ENCODE measurements at places on chromosomes 12 and 14.
A peak's percentile ranks its signal among the peaks of the same experiment; 100 is the strongest.

DNA sequence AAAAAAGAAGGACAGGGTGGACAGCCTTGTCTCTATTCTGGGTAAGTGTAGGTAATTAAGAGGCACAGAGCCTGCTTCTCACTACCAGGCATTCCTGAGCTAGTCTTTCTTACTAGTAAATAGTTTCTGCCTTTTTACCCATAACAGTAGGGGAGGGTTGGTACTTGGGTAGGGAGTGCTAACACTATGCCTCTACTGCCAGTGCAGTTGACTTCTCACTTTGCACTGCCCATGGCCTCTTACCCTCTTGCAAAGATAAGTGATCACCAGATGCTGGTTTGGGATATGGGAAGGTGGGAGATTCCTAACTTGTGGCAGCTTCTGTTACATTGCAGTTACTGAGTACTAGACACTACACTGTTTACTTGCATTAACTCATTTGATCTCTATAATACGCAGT, 11.6 kb downstream of the AHSA1 start:
- no peak for DNase-seq

DNA sequence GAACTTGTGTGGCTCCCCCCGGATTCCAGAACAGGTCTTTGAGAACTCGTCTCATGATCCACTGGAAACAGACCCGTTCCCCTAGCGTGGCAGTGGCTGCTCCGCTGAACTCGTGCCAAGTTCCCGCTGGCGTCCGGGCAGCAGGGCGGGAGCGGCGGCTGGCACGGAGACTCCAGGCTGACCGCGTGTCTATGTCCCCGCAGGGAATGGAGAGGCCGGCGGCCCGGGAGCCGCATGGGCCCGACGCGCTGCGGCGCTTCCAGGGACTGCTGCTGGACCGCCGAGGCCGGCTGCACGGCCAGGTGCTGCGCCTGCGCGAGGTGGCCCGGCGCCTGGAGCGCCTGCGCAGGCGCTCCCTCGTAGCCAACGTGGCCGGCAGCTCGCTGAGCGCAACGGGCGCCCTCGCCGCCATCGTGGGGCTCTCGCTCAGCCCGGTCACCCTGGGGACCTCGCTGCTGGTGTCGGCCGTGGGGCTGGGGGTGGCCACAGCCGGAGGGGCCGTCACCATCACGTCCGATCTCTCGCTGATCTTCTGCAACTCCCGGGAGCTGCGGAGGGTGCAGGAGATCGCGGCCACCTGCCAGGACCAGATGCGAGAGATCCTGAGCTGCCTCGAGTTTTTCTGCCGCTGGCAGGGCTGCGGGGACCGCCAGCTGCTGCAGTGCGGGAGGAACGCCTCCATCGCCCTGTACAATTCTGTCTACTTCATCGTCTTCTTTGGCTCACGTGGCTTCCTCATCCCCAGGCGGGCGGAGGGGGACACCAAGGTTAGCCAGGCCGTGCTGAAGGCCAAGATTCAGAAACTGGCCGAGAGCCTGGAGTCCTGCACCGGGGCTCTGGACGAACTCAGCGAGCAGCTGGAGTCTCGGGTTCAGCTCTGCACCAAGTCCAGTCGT, 1.5 kb downstream of the APOLD1 start:
- DNase-seq: peak; percentile 65

DNA sequence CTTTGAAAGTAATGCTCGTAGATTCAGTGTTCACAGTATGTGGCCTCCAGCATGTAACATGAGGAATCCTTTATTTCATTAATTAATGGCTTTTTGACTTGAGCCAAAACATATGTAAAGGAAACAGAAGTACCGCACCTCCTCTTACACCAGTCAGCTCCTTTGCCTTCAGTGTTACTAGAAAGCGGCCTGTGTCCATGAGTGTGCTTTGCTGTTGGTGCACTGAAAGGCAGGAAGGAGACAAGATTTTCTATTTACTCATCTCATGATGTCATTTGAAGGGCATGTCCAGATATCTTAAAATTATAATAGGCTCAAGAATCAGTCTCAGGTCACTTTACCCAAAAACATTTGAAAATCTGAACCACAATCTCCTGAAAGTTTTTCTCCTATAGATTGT, 9.9 kb upstream of the CCT2 start:
- DNase-seq: no peak

DNA sequence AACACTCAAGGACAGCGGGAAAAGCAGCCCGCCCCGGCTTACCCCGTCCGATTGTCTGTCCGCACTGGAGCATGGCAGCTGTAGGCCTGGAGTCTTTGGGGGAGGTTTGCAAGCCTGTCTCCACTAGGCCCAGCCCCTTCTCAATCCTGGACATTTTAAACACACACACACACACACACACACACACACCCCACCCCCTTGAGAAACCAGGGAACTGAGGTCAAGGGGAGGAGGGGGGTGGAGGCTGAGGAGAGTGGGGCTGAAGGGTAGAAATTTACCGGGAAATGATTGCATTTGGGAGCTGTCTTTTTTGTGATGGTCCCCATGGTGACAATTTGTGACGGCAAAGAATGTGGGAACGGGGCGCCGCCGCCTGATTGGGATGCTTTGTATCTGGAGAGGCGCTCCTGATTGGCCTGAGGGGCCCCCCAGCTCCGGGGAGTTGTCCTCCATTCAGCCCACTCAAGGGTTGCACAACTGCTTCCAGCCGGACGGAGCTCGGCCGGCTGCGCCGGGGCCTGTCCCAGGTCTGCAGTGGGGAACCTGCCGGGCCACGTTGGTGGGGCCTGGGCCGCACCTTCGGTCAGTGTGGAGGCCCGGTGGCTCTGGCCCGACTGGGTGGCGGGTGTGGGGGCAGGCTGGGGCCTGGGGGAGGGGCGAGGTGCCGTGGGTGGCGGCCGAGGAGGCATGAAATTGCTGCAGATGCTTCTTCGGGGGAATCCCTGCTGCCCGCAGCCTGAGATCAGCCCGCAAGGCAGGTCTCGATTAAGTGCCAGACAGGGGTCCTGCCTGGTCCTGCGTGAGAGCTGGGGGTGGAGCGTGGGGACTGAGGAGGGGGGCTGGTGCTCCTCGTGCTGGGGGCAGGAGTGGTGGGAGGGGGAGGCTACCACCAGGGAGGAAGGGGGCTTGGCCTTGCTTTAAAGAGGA, at the start of gene FAM181A:
Gene FAM181A (plus strand): TSS at position 472 of the 927 bp plus-strand sequence. CDS start 942 bp downstream, outside the sequence.
- DNase-seq: no peak

DNA sequence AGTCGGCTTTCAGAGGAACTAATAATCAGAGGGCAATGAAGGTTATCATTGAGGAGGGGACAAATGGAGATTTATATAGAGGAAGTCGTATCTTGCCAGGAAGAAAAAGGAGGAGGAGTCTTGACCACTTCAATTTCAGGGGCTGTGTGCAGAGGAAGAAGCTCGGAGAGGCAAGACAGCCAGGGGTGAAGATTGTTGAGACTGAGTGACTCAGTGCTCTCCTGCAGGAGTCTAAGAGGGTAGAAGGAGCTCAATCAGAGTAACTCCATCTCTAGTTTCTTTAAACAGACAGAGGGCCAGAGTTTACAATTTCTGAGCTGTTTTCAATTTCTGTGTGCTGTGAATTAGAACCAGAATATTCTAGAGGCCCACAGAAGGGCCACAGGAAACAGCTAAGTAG, 439.3 kb upstream of the PRICKLE1 start:
- no peak for DNase-seq

GRCh38 chr14:65321370-65321875, 91.1 kb upstream of the FUT8 start:
- DNase-seq: no peak

DNA sequence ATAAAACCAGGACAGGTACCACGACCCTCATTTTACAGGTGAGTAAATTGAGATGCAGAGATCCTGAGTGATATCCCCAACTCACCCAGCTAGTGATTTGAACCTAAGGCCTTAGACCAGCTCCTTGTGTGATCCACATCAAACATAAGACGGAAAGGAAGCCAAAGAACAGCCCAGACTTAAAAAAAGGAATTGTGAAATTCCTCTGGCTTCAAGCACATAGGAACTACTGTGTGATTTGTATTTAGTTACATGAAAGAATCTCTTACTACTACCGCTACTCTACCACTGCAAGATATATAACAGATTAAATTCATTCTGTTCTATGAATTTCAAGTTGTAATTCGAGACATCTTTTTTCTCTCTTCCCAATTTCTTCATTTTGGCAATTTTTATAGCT, 10.5 kb downstream of the E2F7 start:
- DNase-seq: no peak

DNA sequence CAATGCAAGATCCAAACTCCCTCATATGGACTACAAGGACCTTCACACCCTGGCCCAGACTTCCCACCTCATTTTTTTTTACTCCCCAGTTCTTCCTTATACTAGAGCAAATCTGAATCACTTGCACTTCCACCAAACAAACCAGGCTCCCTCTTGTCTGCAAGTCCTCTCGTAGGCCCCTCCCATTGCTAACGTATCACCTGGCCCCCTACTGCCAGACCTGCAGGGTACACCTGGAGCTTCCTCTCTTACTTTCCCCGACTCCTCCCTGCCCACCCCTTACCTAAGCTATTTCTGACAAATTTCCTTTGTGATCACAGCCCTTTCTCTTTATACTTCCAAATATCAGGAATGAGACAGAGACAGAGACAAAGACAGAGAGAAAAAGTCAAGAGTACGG, 463.9 kb downstream of the GALC start:
- no peak for DNase-seq

GRCh38 chr12:46557539-46558373, 185.2 kb upstream of the SLC38A2 start:
- DNase-seq: no peak

DNA sequence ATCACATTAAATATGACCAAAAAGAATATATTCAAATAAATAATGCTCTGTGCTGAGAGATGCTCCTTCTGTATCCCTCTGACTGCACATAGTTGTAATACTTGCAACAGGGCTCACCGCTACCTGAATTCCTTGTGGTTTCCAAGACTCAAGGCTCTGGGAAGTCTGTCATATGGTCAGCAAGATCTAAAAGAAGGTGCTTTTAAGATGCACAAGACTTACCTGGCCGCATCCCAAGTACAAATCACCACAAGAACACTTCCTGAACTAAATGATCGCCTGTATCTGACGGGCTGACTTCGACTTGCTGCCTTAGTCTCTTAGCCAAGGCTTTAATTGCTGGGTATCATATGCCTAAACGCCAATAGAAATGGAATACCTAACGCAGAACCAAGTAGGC, 67.2 kb downstream of the HECTD4 start:
- no peak for DNase-seq

GRCh38 chr14:93049867-93050331, 65.8 kb downstream of the ITPK1 start:
- DNase-seq: no peak

DNA sequence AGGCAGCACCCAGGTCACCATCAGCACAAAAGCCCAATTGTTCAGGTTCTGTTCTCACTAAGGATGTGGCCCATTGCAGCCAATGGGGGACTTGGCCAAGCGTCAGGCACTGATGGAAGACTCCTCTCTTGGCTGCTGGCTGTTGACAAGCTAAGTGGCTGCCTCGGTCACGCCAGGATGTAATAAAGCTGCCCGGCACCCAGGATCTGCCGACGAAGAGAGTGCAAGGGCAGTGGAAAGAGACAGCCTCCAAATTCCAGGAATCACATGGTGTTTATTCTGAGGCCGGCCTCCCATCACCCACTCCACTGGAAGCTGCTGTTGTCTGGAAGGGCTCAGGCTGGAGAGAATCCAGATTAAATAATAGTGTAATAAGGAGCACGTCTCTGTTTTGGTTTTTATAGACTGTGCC, 451.8 kb upstream of the TBX3 start:
- no peak for DNase-seq

DNA sequence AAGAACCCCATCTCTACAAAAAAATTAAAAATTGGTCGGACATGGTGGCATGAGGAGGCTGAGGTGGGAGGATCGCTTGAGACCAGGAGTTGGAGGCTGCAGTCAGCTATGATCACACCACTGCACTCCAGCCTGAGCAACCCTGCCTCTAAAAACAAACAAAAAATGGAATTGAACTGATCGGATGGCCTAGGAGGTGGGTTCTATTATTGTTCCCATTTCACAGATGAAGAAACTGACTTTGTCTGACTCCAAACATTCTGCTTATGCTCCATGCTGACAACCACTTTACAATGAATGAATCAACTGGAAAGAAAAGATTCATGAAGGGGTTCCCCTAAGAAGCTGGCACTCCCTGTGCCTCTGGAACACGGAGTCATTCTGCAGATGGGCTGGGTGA, 47.3 kb downstream of the TRPV4 start:
- no peak for DNase-seq

DNA sequence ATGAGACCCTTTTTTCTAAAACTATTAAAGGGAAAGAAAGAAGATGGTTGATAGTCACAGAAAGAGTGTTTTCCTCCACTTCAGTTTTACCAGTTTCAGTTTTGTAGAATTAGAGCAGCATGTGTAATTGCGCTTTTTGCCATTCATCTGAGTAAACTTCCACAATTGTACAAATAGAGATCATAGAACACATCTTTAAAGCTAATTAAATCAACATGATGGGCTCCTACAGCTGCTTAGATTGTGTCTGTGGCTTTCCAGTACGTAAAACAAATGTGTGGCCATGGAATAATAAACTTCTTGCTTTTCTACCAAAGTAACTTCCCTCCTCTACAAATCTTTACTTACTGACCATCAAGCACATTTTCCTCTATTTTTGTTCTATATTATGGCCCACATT, 84.2 kb upstream of the LRIG3 start:
- DNase-seq: no peak

GRCh38 chr12:113467502-113468364, 3.9 kb downstream of the LHX5 start:
- DNase-seq: no peak

DNA sequence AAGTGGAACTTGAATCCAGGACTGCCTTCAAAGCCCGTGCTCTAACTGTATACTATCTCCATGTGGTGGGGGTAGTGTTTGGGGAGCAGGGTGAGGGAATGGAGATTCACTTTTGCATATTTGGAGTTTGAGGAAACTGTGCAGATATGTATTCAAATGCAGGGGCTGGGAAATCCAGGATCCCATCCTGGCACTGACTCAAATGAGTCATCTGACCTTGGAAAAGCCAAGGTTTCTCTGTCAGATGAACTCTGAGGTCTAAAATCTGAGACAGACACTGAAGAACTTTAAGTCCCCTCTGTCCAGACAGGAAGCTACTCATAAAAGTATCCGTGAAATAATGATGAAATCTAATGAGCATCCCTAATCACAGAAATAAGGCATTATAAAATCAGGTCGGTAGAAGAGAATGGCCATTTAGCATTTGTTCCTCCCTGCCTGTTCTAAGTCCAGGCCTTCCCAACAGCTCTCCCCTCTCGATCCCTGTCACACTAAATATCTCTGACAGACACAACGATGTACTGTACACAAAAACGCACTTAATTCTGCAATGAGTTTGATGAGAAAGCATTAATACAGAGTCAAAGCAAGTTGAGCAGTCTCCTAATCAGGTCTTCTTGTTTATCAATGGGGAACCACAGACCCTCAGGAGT, 14.4 kb downstream of the NIN start:
- no peak for DNase-seq

All from stimulated activated CD8-positive, alpha-beta memory T cell treated with anti-CD3 and anti-CD28 coated beads, Interleukin-15, amount 100 ng/mL, for 48 hours (primary cell).